ENCODE measurements at places on chromosomes 6 and 20.

DNA sequence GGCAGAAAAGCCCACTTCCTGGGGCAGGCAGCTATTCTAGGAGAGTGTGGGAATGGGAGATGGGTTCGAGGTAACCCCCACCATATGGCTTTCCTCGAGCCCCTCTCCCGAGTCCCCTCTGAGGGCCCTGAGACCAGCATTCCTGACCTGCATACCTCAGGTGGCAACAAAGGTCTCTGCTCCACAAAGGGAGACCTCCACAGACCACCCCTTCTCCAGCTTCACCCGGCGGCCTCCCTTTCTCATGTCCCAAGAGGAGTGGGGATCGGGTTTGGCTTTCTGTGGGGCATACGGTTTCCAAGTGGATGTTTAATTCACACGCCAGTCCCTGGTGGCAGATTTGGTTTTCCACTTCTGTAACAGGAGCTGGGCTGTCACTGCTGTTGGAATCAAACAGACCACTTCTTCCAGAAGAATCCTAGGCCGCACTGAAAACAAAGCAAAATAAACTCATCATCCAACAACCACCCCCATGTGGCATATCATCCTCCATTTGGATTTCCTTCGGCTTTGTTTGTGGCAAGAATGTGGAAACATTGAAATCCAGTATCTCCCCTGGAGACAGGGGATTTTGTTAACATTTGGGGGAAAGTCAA is 83.2 kb downstream of the DLL1 start:
- no peak for DNase-seq

GRCh38 chr6:115190534-115190933 is 847.7 kb upstream of the HS3ST5 start:
- no peak for DNase-seq

DNA sequence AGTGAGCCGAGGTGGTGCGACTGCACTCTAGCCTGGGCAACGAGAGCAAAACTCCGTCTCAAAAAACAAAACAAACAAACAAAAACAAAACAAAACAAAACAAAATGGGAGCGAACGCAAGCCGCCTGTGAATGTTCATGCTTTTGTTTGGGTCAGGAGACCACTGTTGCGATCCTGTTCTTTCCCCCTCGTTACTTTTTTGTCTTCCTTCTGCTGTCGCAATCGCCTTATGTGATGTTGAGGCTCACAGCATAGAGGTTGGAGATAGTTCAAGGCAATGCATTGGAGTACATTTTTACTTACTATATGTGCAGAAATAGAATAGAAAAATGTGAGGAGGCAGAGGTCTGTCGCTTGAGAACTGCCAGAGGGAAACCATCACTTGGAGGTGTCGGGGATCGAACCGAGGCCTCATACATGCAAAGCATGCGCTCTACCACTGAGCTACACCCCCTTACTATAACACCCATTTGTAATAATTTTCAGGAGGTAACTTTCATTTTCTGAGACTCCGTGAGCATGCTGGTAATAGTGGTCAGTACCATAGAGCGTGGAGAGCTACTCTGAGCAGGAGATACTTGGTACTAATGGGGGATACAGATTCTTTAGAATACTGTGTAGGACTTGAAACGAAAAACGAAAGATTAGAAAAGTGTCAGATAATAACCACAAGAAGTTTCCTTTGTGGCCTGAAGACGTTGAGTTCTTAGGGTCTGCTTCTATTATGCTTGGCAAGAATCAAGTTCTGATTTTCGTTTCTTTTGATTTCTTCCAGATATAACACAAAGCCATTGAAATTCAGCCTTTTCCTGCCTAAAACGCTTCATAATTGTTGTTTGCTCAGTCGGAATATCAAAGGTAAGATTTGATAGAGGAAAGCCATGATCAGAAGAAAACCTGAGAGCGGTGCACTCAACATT is 121.1 kb downstream of the TRIM27 start:
- DNase-seq, result no peak

DNA sequence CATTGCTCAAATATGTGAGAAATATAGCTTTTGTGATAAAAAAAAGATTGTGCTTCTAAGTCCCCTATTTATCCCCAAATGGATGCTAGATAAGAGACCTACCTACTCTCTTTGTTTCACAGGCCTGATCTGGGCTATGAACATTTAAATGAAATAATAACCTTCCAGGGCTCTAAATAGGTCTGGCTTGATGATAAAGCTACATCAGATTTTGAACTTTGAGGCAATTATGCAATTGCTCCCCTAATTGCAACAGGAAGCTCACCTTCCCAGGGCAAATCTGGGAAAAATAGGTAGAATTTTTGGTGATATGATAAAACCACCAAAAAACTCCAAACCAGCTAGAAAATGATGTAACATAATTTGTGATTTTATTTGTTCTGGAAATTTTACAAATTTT is 624.5 kb downstream of the PKHD1 start:
- DNase-seq, result no peak

GRCh38 chr6:96789871-96790270 is 47.4 kb downstream of the GPR63 start:
- no peak for DNase-seq

- no peak for DNase-seq
Measured at GRCh38 chr20:21089391-21089790, 16.8 kb downstream of the LINC00237 start.
